ENCODE measurements at places on chromosomes 12 and 14. TPM values are rescaled to one million over a fixed set of nuclear protein-coding genes. Genes with fewer than 3 reads are reported as not detected.

- DNase-seq, result no peak
Observed at GRCh38 chr12:88144546-88145468, 2.7 kb downstream of the TMTC3 start.

- DNase-seq, result no peak
Observed at GRCh38 chr12:113322343-113322742, 12.6 kb downstream of the SLC8B1 start.

DNA sequence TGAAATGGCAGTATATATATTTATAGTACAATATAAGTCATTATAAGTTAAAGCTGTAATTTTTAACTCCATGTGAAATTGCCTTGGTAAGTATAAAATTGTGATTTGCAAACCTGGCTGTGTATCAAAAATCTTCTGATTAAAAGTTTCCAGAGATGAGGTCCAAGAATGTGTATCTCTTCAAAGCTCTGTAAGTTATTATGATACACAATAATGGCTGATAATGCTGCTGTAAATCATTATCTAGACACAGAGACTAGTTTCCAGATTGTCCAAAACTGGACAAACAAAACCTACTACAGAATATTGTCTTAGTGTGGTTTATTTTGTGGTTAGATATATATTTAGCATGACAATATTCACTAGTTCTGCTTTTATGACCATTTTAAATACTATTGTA is 514.8 kb downstream of the SLC6A15 start:
- no peak for DNase-seq

DNA sequence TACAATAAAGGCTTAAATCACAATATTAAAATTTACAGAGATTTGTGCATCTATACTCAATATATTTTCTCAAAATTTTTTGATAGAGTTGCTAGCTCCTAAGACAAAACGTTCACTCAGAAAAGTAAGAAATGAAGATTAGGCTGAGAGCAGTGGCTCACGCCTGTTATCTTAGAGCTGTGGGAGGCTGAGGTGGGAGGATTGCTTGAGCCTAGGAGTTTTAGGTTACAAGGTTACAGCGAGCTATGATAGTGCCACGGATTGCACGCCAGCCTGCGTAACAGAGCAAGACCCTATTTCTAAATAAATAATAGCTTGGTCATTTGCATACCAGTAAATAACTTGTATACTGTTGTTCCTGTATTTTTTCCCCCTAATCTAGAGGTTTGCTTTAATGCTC is 35.0 kb upstream of the CFL2 start:
- no peak for DNase-seq

DNA sequence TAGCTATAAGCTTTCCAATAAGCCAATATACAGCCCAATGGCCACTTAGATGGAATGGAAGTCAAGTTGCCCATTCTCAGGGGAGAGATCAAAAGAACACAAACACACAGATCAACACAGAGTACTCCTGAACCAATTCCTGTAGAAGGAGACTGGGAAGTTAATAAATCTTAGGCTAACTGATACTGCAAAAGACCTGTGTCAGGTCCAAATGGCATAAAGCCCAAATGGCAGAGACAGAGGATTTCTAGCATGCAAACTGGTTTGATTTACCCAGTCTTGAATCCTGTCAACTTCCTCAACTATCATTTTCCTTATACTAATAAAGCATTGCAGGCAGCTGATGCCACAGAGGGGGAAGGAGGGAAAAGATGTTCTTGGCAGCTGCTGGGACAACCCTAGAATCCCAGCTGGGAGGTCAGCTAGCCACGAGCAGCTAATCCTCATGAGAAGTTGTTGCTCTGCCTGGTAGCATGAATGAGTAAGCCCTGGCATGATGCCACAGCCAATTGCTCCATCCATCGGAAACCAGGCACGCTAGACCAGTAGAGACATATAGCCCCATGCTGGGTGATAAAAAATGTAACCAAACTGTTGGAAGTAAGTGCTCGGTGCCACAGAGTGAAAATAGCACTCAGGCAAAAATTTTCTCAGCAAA is 26.2 kb downstream of the ANG start:
- DNase-seq, result peak; percentile 57

- DNase-seq, result no peak
Observed at GRCh38 chr12:52147964-52148463, 43.8 kb downstream of the KRT80 start.

GRCh38 chr12:92360543-92360942 is 214.9 kb upstream of the BTG1 start:
- no peak for DNase-seq

DNA sequence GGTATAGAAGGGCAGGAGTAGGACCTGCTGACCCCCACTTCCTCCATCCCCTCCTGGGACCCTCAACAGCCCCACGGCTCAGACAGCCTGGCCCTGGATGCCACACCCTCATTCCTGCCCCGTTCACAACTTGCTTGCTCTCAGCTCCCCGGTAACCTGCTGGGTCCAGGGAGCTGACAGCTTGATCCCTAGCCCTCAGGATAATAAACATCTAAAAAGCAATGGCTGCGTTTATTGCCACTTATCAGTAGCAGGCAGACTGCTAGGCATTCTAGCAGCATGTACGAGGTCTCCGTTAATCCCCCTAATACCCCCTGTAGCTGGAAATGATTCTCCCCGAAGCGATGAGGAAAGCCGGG is 24.3 kb upstream of the RPLP0 start:
- DNase-seq, result no peak

DNA sequence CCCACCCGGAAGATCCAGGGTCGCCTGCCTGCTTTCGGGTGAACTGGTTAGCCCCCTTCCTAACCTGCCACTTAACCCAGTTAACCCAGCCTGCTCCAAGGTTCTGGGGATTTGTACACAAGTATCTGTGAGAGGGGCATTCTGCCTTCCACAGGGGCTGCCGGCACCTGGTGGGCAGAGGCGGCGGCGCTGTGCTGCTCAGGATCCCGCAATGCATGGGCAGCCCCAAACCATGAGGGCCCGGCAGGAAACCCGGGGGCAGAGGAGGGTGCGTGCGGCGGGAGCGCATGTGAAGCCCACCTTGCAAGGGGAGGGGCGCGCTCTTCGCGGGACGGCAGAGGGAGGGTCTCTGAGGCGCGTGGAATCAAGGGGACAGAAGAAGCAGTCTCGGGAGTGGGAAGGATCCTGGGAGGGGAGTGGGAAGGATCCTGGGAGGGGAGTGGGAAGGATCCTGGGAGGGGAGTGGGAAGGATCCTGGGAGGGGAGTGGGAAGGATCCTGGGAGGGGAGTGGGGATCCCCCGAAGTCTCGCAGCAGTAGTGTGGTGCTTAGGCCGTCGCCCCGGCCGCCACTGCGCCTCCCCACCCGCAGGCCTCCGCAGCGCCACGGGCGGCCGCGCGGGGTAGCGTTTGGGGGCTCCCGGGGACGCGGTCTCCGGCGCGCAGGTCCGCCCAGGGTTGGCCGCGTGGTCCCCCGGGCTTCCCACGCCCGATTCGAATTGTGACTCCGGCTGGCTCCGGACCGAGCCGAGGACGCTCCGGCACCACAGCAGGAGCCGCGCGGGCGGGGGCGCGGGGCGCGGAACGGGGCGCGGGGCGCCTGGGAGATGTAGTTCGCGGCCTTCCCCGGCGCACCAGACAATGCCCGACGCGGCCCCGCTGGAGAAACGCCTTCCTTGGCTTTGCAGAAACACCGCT is 4.9 kb upstream of the MTA1 start:
- no peak for DNase-seq

KRT2 gene
- total RNA-seq, result 0.53 TPM

OR4E2 gene
- total RNA-seq, result not detected

OR4M1 gene
- total RNA-seq, result 0.87 TPM

SIVA1 gene
- total RNA-seq, result 286 TPM
